ENCODE measurements at places on chromosomes 4 and X.
A peak's percentile ranks its signal among the peaks of the same experiment; 100 is the strongest.

DNA sequence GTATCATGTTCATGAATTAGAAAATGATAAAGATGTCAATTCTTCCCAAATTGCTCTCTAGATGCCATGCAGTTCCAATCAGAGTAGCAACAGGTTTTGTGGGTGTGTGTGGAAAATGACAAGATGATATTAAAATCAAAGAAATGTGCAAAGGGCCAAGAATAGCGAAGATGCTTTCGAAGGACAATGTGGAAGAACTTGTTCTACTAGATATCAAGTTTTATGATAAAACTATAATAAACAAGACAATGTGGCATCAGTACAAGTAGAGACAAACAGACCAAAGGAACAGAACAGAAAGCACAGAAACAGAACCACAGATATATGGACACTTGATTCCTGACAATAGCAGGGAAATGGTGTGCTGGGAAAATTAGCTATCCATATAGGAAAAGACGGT lies 9.0 kb downstream of the TAB3 start:
- no peak for DNase-seq

GRCh38 chr4:95643627-95644026 lies 94.9 kb upstream of the UNC5C start:
- DNase-seq = no peak

- no peak for DNase-seq
Observed at GRCh38 chrX:150201841-150202240, 161.3 kb upstream of the MAMLD1 start.

DNA sequence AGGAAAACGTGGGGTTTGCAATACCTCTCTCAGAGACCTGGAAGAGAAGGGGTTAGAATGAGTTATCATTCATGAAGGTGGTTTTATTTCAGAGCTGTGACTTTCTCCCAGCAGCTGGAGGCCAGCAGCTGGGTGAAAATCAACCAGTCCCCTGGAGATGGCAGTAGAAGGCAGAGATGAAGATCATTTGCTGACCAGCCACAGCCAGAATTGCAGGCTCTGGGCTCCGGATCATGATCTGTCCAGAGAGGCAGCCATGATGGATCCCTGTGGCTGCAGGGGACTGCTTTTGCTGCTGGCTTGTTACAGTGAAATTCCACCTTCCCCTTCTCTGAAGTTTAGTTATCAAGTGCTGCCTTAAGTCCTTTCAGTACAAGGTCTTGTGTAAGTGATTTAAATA lies 46.9 kb upstream of the TAB3 start:
- peak; percentile 10 for DNase-seq
